ENCODE measurements at places on chromosomes 3 and 15. TPM values are rescaled to one million over a fixed set of nuclear protein-coding genes. Genes with fewer than 3 reads are reported as not detected.

DNA sequence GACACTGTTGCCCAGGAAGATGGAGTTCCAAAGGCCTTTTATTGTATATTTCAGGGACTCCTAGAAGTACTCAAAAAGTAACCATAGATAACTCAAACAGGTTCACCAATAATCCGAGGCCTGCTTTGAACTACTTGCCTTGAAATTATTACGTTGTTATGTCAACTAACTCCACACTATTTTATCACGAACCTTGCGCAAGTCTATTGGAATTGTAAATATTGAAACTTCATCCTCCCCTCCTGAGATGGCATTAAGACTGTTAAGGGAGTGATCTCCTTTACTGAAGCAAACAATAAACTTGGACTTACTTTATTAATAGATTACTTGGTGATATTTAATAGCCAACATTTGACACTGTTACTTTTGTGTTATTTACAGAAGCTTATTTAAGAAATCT is 199.6 kb upstream of the GADL1 start:
- DNase-seq = no peak

CPLX3 gene
- total RNA-seq = not detected

TNK2 gene
- total RNA-seq = 49.3 TPM

DNA sequence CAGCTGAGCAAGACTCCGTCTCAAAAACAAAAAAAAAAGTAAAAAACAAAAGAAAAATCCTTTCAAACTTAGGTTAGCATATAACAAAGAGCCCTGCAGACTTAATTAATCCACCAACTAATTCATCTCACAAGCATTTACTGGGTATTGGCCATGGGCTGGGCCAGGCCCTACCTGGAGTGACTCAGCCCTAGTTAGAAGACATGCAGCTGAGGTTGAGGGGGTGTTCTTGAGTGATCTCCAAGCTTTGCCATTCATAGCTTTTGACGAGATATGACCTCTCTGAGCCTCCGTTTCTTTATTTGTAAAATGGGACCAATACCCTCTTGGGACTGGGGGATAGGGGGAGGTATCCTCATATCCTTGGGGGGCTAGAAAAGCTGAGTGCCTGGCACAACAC is 7.8 kb downstream of the FBXL22 start:
- no peak for DNase-seq

CACNA1D gene
- total RNA-seq = not detected

DNA sequence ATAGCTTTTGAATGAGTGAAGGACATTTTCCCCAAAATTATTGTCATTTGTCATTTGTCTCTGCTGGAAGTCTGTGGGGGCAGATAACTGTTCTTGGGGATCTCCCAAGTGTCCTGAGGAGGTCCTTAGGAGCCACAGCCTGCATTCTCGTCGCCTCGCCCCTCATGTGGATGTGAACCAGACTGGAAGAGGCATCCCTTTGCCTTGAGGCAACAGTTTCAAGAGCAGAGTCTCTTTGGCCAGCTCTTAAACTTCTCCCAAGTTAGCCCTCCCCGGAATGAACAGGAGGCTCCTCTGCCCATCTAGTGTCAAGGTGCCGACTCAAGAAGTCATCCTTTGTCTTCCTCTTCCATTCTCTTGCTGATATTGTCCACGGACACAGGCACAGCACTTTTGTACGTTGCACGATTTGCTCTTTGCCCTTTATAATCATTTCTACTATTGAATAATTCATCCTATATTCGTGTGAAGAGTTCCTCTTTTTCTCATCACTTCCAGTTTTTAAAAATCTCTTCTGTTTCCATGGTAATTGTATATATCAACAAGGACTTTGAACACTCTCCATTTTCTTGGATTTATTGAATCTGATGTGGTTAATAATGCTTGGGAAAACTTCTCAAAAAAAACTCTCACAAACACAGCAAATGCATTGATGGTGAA is 40.8 kb upstream of the CD47 start:
- DNase-seq = no peak

- DNase-seq = no peak
Observed at GRCh38 chr15:77759896-77760592, 127.3 kb upstream of the LINGO1 start.

IL16 gene
- not detected for total RNA-seq

GP9 gene
- not detected for total RNA-seq

ITIH1 gene
- not detected for total RNA-seq

DNA sequence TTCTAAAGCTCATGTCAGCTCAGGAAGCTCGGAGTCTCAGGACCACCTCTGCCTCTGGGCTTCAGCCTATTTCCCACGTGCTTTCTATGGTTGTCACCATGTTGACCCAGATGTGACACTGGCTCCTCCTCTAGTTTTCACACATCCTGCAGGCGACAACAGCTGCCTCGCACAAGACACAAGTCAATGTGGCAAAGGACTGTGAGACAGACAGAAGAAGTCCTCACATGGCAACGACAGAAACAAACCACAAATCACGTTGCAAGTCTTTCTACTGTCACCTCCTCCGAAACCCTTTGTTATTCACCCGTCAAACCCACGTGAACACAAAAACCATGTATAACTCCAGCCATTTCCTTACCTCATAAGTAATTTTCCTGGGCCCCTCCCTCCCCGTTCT is 194.5 kb downstream of the MEX3B start:
- no peak for DNase-seq

PPP2R3A gene
- 9.4 TPM for total RNA-seq

DNA sequence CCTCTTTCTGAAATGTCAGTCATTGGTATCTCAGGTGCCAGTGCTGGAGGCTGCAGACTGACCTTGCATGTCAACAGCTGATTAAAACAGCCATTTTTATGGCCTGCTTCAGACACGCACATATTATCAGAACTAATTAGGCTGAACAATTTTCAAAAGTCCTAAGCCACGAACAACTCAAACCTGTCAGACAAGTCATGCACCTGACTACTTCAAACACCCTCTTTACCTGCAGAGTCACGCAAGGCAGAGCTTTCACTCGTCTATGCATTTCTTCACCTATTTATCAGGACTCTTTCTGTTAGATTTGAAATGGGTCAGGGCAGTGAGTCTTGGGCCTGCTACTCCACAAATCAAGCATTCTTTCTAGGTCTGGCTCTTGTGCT is 26.7 kb downstream of the CLK3 start:
- no peak for DNase-seq

Data from PC-3 (cell line).